ENCODE measurements at places on chromosomes 4 and X.

GRCh38 chr4:106371161-106371560, 2.6 kb upstream of the GIMD1 start:
- DNase-seq, result no peak

DNA sequence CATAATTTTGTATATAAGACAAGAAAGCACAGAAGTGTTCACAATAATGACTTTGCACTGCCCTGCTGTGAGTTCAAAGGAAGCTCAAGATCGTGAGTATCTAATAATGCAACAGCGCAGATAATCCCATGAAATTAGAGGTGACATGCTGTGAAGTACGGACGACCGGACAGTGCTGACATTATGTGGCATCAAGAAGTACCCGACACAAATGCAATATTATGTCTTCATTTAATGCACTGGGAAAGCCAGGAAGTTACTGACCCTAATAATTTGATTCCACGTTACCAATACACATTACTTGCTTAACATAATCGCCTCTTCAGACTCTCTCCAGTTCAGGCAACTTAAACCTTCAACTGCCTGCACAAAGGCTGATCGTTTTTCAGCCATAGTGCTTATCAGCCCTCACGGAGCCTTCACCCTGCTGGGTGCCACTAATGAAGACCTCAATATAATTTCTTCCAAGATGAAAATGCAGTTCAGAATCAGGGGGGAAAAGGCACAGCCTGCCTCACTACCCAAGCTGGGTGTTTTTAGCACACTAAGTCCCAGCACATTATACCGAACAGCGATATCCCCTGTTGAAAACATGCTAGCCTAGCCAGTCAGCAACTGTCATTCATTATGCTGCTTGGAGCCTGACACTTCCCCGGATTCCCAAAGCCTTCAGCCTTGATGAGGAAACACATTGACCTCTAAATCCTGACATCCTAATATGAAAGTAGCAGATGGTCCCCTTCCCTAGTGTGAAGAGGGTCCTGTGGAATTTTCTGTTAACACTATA, 56.1 kb downstream of the SLC7A11 start:
- DNase-seq, result no peak

- DNase-seq, result no peak
Measured at GRCh38 chr4:176320976-176321361, 1.2 kb downstream of the SPCS3 start.

DNA sequence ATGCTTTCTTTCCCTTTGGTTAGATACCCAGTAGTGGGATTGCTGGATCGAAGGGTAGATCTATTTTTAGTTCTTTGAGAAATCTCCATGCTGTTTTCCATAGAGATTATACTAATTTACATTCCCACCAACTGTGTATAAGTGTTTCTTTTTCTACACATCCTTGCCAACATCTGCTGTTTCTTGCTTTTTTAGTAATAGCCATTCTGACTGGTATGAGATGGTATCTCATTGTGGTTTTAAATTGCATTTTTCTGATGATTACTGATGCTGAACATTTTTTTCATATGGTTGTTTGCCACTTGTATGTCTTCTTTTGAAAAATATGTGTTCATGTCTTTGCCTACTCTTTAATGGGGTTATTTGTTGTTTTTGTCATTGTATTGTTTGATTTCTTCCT, 6.6 kb upstream of the AGA start:
- DNase-seq, result no peak

- DNase-seq, result no peak
Measured at GRCh38 chr4:53015681-53016080, 153.6 kb downstream of the RASL11B start.

All from activated effector memory CD4-positive, alpha-beta T cell treated with anti-CD3 and anti-CD28 coated beads, Interleukin-2, amount 50 U/mL, for 16 hours (primary cell).